ENCODE measurements at places on chromosomes 2 and 18. TPM values are rescaled to one million over a fixed set of nuclear protein-coding genes. Genes with fewer than 3 reads are reported as not detected.

Gene MAT2A
- 269 TPM for total RNA-seq

Gene ATIC
- total RNA-seq: 179 TPM

Gene HOXD8
- total RNA-seq: not detected

Gene INHBB
- not detected for total RNA-seq

Gene PROKR1
- not detected for total RNA-seq

DNA sequence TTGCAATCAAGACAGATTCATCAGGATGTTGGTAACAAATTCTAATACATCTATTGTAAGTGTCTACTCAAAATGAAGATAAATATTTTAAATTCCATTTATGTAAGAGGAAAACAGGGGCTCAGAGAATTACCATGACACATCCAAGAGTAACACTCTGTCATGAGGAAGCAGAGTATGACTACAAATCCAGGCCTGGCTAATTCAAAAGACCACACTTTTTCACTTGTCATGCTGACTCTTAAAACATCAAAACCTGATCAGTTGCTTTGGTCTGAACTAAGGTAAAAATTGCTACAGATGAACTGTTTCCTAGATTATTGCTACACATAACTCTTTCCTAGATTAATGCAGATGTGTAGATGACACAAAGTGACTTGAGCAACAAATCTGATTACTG lies 880.6 kb downstream of the TSN start:
- H3K36me3 ChIP-seq: no peaks in the 10 kb centered on the region
- no peak for DNase-seq
- H3K27ac ChIP-seq: no peak overlapping the region
- no peaks in the 10 kb centered on the region for H3K4me1 ChIP-seq
- H3K4me3 ChIP-seq: no peak overlapping the region

GRCh38 chr2:455913-456312 lies 168.0 kb upstream of the ALKAL2 start:
- H3K36me3 ChIP-seq: no peaks in the 10 kb centered on the region
- no peak for DNase-seq

DNA sequence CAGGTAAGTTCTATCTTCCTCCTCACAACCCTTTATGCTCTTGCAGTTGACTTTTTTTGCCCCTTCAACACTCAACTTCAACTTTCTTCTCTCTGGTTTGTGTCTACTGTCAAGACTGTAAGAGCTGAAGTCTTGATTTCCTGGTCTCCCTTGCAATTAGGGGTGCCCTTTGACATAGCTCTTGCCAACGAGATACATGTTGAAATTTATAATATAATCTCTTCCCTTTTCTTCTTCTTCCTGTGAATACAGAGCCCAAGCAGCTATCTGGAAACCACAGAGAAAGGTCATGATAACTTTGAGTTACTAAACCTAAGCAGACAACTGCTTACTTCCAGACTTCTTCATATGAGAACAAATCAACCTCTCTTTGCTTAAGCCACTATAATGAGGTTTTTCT lies 163.5 kb downstream of the MC4R start:
- no peak for DNase-seq
- no peaks in the 10 kb centered on the region for H3K4me1 ChIP-seq
- no peak overlapping the region for H3K27ac ChIP-seq
- no peaks in the 10 kb centered on the region for H3K27me3 ChIP-seq
- no peaks in the 10 kb centered on the region for H3K36me3 ChIP-seq

DNA sequence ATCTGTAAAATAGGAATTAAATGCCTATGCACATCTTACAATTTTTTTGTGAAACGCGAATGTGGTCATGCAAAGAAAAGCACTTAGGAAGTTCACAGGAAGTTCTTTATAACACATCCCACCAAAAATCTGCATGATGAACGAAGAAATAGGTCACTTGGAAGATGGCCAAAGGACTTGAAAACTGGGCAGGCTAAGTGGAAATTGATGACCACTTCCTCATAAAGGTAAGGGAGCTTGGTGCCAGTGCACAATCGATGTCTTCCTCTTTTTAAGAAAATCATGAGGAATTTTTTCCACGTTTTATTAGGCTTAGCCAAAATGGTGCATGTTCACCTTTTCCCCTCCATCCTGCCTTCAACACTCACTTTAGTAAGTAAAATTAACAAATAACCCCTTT lies 8.2 kb upstream of the NT5C1B start:
- no peak for DNase-seq
- no peaks in the 10 kb centered on the region for H3K36me3 ChIP-seq
- no peak overlapping the region for H3K4me3 ChIP-seq
- no peaks in the 10 kb centered on the region for H3K4me1 ChIP-seq
- no peaks in the 10 kb centered on the region for H3K27me3 ChIP-seq
- no peak overlapping the region for H3K27ac ChIP-seq
